Psoas muscle (tissue), 8 donors: ENCODE measurements at places on chromosomes 11 and 22. TPM values are rescaled to one million over a fixed set of nuclear protein-coding genes. Genes with fewer than 3 reads are reported as not detected.

DCPS gene
- 12.1 TPM for polyA plus RNA-seq

PNPLA3 gene
- polyA plus RNA-seq, result not detected

TM7SF2 gene
- 3.2 TPM for polyA plus RNA-seq

RCOR2 gene
- polyA plus RNA-seq, result 0.91 TPM

POTEH gene
- polyA plus RNA-seq, result not detected

GRCh38 chr22:44211256-44211945 is 30.7 kb downstream of the PARVG start:
- DNase-seq, result no peak

DNA sequence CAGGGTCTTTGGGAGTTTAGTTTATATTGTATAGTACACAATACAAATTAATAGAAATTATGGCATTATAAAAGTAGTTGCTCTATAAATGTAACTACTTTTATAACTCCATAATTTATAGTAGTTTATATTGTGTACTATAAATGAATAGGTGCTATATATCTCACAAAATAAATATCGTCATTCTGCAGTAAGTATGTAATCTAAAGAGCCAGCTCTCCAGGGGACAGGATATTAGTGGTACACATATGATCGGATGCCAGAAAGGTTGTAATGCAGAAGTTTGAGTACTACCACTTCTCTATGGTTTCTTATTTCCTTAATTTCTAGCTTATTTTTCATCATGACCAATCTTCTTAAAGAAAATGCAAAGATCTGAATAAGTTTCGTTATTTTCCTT is 20.2 kb upstream of the CWF19L2 start:
- DNase-seq, result no peak

DNA sequence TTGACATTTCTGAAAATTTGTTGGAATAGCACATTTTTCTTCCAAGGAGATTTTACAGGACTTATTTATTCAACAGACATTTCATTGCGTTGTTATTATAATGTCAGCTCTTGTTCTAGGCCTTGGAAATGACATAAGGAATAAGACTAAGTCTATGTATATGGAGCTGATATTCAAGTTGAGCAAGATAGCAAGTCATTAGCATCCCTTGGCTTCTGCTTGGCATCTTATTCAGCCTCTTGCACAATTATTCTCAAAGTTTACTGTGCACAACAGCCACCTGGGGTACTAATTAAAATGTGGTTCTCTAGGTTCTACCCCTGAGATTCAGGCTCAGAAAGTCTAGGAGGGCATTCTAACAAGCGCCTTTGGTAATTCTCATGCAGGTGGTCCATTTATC is 304.8 kb upstream of the DDI1 start:
- no peak for DNase-seq

- no peak for DNase-seq
Observed at GRCh38 chr11:64074239-64074638, 38.5 kb downstream of the FLRT1 start.

DNA sequence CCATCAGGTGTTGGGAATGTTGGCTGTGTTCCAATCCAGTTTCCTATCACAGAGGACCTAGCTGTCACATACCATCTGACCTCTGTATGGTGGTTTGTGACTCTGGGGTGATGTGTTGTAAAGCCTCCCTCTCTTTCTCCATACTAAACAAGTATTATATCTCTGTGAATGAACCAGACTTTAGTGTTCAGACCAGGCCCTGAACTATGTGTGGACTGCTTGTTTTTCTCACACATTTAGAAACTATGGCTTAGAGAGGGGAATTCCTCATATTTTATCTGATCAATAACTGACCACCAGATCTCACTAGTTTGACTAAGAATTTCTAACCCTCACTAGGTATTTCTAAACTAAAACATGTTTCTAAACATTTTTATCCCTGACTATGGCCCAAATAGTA is 17.5 kb downstream of the NCR3LG1 start:
- no peak for DNase-seq

GRCh38 chr11:116415095-116415494 is 357.7 kb downstream of the BUD13 start:
- DNase-seq, result no peak

DNA sequence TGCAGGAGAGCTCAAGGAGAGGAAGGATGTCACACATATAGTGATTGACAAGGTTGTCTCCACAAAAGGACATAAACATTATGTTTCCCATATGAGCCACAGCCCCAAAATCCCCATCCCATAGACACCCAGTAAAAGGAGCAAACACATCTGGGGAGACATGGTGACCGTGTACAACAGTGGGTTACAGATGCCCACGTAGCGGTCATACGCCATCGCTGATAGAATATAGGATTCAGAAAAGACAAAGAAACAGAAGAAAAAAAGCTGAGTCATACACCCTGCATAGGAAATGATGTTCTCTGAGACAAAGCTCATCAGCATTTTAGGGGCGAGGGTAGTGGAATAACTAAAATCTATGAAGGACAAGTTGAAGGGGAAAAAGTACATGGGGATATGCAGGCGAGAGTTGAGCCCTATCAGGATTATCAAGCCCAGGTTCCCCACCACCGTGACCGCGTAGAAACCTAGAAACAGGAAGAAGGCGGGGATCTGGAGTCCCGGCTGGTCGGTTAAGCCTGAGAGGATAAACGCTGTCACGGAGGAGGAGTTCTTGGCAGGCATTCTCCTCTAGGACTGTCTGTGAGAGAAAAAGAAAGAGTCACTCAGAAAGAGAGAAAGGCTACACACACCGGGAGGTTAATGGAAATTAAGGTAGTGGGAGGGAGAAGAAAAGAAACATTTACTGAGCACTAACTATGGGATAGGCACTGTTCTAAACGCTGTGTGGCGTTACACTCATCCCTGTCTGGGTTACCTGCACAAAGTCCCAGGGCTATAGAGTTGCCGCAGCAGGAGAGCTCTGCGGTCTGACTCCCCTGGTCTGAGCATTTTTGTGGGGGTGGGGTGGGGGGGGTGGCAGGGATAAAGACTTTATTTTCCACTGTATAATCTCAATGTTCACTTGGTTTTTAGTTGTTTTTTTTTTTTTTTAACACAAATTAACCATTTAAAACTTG is 36.1 kb upstream of the OR8B8 start:
- no peak for DNase-seq

DNA sequence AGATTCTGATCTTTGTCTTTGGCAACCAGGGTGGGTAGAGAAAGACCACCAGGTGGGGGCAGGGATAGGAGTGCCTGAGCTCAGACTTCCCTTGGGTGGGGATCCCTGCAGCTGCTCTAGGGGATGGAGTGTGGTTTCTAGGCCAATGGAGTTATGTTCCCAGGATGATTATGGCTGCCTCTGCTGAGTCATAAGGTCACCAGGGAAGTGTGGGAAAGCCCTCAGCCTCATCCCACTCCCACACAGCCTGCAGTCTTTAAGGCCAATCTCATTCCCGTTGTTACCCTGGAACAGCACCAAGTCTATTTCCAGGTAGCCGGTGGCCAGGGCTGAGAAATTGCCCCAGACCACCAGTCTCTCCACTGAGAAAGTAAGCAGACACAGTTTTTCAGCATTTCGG is 2269.3 kb upstream of the RAG2 start:
- no peak for DNase-seq

DNA sequence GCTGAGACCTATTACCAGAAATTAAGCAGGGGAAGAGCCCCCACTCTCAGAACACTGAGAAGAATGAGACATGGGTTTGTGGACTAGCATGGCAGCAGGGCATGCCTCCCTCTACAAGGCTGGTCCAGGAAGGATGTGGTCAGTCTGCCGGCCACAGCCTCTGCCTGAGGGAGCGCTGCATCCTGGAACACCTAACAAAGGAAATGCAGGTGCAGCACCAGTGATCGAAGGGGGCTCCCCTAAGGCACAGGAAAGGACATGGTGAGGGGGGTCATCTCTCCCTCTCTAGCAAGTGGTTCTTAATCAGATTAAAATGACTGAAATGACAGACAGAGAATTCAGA is 40.6 kb upstream of the ARL14EP start:
- no peak for DNase-seq

- DNase-seq, result no peak
Observed at GRCh38 chr11:133531971-133532651, at the start of gene OPCML. Gene OPCML, minus strand, starts transcription at chr11:133532501.

GRCh38 chr11:63873311-63873710 is 34.4 kb downstream of the MARK2 start:
- DNase-seq, result no peak

DNA sequence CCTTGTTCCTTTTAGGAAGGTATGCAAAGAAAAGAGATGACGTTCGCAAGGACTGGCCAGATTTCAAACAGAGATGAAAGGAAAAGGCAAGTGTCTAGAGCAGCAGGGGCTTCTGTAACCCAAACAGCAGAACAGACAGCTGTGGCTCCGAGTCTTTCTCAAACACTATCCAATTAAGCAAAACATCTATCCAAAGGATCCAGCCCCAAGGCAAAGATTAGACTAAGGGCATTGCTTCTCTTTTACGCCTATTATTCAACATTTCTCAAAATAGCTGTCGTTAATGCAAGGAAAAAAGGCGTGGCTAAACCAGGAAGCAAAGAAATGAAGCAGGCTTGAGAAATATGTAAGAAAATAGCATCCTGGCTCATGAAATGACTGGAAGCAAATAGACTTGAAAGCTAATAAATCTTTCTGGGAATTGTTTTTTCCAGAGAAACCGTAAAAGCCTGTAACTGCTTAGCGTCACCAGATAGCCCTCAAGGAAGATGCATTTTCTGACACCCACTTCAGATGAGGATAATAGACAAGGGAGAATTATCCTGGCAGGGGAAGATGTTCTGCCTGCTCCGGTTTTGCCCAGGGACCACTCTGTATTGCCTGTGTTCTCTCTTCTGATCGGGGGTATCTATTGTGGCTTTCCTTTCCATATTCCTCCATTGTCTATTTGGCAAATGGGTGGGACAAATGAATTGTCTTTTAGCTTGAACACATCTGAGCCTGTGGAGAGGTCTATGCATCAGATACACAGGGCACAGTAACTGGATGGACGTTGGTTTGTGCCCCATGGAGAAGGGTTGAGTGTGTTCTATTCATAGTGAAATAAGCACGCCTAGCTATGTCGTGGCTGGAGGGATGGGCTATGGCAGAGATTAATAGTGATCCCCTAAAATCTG is 20.2 kb downstream of the C11orf96 start:
- DNase-seq, result no peak

- no peak for DNase-seq
Observed at GRCh38 chr11:3052109-3052479, 5.1 kb downstream of the CARS1 start.

- no peak for DNase-seq
Observed at GRCh38 chr11:47143322-47143721, 33.4 kb downstream of the ARFGAP2 start.

DNA sequence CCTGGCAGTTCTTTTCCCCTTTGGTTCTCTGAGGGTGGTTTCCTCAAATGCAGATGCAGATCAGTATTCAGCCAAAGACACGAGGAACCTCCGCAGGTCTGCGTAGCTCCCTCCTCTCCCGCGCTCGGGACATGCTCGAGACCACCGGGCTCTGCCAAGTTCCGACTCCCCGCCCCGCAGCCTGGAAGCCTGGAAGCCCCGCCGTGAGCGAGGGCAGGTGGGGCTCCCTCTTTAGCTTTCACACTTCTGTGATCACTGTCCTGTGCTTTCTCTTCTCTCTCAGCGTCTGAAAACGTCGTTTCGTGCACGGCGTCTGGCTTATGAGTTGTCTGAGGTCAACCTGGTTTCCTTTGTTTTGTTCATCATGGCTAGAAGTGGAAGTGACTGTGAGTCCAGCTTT is 26.6 kb downstream of the ZBED4 start:
- no peak for DNase-seq
